Amniotic stem cell (primary cell): ENCODE measurements at places on chromosomes 3 and 15.

- DNase-seq: no peak
Measured at GRCh38 chr3:70020906-70021660, 21.6 kb downstream of the SAMMSON start.

DNA sequence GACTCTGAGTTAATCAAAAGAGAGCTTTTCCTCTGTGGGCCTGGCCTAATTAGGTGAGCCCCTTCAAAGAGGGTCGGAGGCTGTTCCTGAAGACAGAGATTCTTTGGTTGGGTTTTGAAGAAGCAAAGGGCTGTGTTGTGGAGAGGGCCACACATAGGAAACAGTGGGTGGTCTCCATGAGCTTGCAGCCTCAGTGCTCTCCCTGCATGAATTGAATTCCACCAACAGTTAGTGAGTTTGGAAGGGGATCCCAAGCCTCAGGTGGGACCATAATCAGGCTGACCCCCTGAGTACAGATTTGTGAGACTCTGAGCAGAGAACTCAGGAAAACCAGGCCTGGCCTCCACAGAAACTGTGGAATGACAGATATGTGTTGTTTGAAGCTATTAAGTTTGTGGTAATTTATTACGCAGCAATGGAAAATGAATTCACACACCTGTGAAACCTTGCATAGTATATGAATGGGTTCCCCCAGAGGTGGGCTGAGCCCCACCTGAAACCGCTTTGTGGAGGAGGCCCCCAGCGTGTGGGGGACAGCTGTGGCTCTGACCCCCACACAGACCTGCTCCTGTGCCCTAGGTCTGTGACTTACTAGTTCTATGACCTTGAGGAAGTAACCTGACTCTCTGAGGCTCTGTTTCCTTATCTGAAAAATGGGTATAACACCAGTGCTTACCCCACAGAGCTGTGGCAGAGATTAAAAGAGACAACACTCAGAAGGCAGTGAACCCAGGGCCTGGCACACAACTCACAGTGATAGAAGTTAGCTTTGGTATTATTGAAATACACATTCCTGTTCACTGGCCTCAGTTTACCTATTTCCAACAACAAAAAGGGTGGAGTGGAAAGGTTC is 431.3 kb downstream of the FOXP1 start:
- no peak for DNase-seq

- DNase-seq: no peak
Measured at GRCh38 chr3:167967257-167968036, 128.3 kb downstream of the GOLIM4 start.

DNA sequence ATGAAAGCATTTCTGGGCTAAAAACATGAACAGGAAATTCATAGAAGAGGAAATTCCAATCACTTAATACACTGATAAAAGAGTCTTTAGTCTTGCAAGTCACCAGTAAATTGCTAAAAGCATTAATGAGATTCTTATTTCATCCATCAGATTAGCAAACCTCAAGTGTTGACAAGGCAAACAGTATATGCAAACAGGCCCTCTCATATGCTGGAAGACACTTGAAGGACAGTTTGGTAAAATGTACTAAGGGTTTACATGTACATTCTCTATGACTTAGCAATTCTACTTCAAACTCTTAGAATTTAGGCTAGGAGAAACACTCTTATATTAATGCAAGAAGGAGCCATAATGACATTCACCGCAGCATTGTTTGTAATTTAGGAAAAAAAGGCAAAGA is 586.1 kb upstream of the GBE1 start:
- no peak for DNase-seq

- DNase-seq: no peak
Measured at GRCh38 chr3:171718493-171719185, 91.6 kb downstream of the PLD1 start.

DNA sequence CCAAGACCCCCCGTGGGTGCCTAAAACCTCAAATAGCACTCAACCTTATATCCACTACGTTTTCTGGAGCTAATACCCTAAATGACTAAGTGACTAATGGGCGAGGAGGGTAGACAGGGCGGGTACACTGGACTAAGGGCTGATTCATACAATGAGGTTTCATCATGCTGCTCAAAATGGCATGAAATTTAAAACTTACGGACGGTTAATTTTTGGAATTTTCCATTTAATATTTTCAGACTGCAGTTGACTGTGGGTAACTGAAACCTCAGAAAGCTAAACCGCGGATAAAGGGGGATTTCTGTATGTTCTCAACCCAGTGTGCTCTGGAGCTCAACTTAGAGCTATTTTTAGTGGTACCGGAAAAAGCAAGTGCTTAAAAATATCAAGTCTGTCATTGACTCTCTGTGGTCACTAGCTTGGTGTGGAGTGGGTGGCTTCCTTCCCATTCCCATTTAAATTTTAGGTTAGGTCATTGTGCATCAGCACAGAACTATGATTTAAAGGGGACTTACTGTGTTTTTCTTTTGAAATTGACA is 72.9 kb downstream of the LRRC28 start:
- peak; percentile 74 for DNase-seq

- DNase-seq: no peak
Measured at GRCh38 chr3:101184111-101184510, 136.3 kb downstream of the IMPG2 start.

DNA sequence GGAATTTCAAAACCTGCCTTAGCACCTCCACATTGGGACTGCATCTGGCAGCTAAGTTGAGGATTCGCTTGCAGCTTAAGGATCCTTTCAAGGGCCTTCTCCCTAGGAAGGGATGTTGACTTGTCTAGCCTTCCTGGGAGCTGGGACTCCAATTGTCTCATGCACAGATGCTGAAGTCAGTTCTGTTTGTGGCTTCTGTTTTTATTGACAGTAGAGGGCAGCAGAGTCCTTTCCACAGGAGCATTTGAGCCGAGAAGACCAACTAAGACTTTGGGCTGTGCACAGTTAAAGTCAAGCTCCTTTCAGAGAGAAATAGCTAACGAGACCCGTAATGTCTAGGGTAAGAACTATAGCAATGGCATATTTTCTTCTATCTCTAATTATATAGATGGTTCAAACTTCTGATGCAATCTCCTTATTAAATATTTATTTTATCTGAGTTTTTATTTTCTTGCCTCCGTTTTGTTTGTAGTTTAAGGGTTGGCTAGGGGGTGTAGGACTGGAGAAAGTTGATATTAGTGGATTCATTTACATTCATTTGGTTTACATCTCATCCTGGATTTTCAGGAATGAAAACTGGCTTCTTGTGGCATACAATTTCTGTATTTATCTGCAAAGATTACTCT is 59.7 kb upstream of the KBTBD8 start:
- peak; percentile 17 for DNase-seq

DNA sequence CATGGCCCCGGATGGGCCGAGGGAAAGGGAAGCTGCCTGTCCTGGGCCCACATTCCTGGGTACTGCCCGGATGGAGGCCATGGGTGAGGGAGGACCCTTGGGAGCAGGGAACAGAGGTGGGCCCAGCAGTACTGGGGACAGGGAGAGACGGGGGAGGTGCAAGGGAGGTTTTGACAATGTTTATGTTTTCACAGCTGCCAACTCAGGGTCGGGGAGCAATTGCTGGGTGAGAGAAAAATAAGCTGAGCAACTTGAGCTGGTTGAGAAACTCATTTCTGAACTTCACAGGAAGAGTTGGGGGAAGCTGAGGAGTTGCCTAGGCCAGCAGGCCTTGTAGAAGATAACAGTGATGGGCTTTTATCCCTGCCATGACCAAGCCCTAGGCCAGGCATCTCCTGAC is 11.1 kb upstream of the TSPAN3 start:
- no peak for DNase-seq

DNA sequence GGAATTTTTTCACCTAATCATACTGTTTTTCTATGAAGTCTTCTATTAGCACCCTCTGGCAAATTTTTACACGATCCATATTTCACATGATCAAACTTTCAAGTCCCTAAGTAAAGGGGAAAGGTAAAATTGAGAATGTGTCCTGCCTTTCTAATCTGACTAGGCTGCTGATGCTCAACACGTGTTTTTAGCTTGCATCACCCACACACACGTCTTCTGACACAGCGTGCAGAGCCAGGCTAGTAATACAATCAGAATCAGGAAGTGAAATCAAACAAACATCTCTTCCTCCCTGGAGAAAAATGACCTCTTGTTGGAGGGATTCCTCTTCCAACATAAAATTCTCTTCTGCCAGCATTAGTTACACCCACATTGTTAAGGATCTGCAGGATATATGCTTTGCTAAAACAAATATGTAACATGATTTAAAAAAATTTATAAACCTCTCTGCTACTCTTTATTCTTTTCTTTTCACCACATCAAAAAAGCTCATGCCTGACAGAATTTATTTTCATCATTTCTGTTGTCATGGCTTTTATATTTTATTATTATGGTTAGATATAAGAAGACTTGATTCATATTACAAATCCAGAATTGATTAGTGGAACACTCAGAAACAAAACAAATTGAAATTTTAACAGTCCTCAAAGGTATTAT is 122.4 kb downstream of the RAP2B start:
- peak; percentile 83 for DNase-seq

GRCh38 chr15:60982249-60982910 is 246.7 kb downstream of the RORA start:
- no peak for DNase-seq

DNA sequence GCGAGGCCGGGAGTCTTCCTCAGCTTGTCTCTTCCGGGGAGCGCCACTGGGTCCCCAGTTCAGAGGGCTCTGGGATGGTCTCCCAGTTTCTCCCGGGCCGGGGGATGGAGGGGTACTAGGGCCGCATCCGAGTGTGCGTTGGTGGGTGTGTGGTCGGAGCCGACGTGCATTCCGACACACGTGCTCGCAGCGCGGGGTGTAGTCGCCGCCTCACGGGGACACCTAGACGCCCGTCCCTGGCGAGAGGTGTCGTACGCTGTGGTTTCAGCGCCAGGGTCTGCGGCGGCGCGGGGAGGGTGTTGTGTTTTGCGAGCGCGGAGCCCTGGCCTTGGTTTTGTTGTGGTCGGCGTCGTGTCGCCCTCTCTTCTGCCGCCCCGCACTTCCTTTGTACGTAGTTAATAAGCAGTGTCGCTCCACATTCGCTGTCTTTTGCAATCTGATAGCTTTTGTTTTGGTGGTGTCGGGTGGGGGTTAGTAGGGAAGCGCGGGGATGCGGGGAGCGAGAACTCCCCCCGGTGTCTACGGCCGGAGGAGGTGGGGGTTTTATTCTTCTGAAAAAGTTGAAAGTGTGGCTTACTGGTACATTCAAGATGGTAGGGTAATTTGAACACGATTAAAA is 2.2 kb downstream of the IGF1R start:
- no peak for DNase-seq

DNA sequence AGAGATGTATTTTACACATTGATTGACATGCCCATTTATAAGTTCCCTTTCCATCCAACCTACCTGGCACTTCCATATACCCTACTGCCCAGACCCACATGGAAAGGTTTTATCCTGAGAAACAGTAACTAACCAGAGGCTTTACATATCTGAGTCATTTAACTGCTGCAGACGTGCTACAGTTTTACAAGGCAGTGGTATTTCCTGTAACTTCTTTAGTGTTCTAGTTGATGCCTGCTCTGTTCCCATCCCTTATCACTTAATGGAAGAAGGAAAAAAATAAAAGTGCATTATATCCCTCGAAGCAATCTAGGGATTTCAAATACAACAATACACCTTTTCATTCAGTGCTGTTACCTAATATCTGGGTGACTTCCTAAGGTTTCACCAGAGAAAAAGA is 107.1 kb downstream of the TMCO5A start:
- DNase-seq: peak; percentile 32

DNA sequence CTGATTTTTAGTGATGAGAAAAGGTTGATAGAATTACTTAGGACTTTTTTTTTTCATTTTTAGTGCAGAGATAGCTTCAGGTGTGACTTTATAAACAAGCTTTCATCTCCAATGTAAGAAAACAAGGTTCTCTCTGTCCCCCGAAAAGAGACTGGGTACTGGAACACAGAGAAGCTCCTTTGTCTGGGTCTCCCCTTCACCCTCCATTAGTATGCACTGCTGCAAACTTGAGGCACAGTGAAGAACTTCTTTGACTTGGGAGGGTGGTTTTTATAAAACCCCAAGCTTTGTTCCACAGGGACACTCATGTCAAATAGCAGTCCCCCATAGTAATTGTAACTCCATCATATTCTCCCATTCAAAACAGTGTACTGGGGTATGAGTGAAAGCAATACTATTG is 93.5 kb upstream of the SOX2 start:
- no peak for DNase-seq

- no peak for DNase-seq
Measured at GRCh38 chr3:57434041-57434440, 110.1 kb downstream of the DNAH12 start.

DNA sequence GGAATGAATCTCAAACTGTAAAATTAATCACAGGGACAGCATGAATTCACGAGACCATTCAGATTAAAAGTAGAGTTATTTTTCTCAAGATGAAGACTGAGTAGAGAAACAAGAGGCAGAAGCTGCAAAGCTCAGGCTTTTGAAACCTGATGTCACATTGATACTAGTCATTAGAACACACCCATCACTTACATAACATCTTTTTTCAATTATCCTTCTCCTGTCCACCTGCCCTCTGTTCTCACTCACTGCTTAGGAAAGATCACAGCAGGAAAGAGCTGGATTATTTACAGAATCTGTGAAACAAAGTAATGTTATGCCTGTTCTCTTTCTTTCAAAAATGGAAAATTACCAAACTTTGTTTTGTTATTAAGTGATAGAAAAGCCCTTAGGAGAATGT is 72.0 kb upstream of the CDAN1 start:
- no peak for DNase-seq

GRCh38 chr15:100779331-100780207 is 100.1 kb upstream of the ALDH1A3 start:
- DNase-seq: no peak

GRCh38 chr15:90031231-90031791 is 30.2 kb downstream of the ZNF710 start:
- no peak for DNase-seq

DNA sequence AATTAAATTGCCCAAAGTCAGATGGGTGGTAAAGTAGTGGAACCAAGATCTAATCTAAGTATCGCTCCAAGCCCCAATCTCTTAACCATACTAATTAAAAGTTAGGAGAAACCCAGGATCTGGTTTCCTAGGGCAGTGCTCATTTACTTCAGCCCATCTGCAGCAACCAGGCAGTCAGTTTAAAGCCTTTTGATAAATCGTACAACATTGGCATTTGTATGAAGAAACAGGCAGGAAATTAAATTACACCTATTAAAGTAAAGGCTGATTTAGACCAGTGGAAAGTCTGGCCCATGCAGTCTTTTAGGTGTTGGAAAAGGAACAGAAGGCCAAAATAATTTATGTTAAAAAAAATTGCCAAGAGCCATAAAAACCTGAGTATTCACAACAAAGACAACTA is 594.4 kb upstream of the UBE2E2 start:
- DNase-seq: no peak

DNA sequence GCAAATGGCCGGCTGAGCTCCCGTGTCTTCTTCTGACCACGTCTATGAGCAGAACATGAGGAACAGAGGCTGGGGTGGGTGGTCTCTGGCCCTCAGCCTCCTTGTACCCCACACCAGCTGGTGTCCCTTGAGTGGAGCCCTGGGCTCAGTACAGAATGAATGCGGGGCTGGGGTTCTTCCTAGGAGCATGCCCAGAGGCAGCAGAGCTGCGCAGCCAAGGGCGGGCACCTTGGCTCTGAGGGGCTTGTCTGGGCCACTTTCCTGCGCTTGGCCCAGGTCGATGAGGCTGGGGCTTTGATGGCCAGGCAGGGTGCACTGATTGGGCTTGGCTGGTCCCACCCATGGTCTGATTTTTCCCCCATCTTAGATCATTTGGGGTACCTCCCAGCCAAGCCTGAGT is 6.4 kb downstream of the SCN5A start:
- no peak for DNase-seq
